ENCODE measurements at places on chromosomes 3 and 15.

- DNase-seq = no peak
These were observed 95.5 kb downstream of the SSR3 start for GRCh38 chr3:156459434-156459833.

GRCh38 chr3:45642731-45643152 lies 46.5 kb upstream of the SACM1L start:
- DNase-seq = peak; percentile 21

- DNase-seq = no peak
These were observed 20.2 kb upstream of the AHSG start for GRCh38 chr3:186592682-186593081.

GRCh38 chr3:197362081-197362480 lies 63.7 kb upstream of the DLG1 start:
- DNase-seq = no peak

- no peak for DNase-seq
These were observed 56.3 kb upstream of the SEC13 start for GRCh38 chr3:10377148-10377725.

DNA sequence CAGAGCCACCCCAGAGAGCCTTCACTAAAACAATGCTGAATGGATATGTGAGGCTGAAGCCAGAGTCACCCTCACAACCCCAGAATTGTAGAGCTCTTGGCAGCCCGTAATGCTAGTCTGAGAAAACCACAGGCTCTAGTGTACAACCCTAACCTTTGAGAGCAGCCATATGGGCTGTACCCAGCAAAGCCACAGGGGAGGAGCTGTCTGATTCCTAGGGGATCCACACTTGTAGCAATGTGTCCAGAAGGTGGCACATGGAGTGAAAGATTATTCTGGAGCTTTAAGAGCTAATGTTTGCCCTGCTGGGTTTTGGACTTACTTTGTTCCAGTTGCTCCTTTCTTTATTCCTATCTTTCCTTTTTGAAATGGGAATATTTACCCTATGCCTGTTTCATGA lies 626.8 kb downstream of the GRM7 start:
- DNase-seq = no peak

- no peak for DNase-seq
These were observed 44.3 kb downstream of the CERS3 start for GRCh38 chr15:100484443-100484842.

GRCh38 chr3:107913701-107914100 lies 177.1 kb downstream of the CD47 start:
- no peak for DNase-seq

DNA sequence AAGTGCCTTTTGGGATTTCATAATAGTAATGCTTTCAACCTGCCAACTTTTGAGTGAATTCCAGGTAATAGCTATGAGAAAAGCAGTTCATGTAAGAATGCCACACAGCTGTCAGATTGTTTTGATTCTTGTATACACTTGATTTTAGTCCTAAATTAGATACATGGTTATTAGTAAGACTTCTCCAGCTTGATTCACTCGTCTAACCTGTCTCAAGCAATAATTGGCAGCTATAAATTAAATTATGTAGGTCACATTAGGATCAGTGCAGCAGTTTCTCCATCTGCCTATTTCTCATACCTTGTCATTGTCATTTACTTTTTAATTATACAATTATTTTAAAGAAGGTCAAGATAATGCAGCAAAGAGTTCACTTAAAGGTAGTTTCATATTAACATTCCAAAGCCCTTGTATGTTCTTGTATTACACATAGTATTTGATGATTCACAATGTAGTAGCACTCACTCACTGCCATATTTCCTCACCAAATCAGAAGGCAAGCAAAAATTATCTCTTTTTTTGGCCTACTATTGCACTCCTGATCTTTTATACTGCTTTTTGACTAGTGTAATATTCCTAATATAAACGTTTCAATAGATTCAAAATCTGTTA lies 10.9 kb upstream of the CRYBG3 start:
- no peak for DNase-seq

DNA sequence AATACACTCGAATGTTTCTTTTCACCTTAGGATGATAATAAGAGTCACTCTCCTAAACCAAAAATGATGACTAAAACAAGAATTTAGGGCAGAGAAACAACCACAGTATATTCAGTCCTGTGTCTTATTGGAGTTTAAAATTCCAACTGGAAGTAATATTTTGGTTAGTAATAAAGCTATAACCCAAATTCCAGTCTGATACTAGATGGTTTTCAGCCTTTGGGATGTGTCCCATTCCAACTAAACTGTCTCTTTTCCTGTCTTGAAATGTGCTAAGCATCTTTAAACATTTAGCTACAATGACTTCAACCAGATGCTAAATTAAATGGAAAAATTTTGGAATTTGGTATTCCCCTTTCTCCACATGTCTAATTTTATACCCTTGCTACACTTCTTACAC lies 510.0 kb downstream of the ROBO1 start:
- no peak for DNase-seq

GRCh38 chr15:37783290-37783689 lies 151.2 kb upstream of the TMCO5A start:
- DNase-seq = no peak

GRCh38 chr15:65305776-65306175 lies 1.3 kb downstream of the RNU5B-1 start:
- DNase-seq = no peak
